Right ventricle myocardium superior (tissue), 1 donor: ENCODE measurements at places on chromosomes 4 and X. TPM values are rescaled to one million over a fixed set of nuclear protein-coding genes. Genes with fewer than 3 reads are reported as not detected.

GRCh38 chrX:39602195-39602594 is 495.6 kb downstream of the BCOR start:
- no peak for DNase-seq

DNA sequence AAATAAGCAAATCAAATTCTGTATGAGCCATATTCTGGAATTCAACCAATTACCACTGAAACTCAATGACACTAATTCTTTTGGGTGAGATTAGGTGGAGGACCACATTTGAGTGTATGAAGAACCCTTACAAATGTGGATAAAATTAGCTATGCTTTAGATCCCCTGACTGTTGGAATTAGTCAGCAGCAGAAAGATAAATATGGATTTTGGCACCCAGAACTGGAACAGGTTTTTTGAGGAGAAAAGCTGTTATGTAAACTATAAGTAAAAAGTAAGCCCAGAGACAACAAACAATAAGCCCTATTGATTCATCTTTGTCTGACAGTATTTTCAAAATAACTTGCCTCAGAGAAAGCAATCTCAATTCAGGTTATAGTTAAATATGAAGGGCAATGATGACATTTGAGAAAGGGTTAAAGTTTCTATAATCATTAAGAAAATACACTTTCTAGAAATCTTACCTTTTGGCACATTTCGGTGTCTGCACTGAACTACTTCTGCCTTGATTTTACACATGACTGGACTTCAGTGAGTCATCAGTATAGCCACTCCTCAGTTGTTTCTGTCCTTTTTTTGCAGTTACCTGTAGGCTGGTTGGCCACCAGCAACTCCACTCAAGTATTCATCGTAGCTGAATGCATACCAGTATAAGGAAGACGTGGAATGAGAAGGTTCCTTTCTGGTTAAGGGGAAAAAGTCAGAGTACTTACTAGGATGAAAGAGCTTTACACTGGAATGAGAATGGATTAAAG is 80.0 kb downstream of the KCTD8 start:
- no peak for DNase-seq

DNA sequence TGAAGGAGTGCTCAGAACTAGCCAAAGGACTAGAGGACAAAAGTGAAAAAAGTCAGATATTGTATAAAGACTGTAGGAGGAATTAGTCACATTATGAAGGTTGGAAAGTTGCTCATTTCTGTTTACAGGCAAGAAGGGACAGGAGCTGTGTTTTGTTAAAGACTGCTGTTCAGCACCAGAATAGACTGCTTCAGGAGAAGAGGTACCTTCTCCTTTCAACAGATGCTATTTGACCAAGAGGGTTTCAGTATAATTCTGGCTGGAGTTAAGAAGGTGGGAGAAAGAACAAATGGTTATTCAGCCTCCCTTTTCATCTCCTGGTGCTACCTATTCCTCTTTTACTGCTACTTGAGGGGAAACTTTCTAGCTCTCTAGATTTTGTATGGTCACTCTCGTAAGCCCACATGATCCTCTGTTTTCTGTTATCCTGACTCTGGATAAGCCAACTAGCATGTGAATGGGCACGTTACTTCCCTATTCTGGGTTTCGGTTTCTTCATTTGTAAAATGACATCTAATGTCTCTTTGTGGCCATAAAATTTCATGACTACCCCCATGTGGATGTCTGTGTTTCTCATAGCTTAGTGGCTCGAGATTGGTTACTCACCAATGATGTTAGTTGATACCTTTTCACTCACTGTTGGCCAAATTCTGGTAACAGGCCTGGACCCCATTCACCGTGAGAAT is 68.9 kb downstream of the SH2D1A start:
- no peak for DNase-seq

- no peak for DNase-seq
Observed at GRCh38 chr4:116636917-116637316, 448.5 kb downstream of the TRAM1L1 start.

DNA sequence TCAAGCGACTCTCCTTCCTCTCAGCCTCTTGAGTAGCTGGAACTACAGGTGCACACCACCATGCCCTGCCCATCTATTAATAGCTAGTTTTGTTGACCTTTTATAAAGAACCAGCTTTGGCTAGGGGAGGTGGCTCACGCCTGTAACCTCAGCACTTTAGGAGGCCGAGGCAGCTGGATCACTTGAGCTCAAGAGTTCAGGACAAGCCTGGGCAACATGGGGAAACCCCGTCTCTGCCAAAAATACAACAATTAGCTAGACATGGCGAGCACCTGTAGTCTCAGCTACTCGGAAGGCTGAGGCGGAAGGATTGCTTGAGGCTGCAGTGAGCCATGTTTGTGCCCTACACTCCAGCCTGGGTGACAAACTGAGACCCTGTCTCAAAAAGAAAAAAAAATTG is 2.7 kb downstream of the TKTL1 start:
- DNase-seq, result no peak

DNA sequence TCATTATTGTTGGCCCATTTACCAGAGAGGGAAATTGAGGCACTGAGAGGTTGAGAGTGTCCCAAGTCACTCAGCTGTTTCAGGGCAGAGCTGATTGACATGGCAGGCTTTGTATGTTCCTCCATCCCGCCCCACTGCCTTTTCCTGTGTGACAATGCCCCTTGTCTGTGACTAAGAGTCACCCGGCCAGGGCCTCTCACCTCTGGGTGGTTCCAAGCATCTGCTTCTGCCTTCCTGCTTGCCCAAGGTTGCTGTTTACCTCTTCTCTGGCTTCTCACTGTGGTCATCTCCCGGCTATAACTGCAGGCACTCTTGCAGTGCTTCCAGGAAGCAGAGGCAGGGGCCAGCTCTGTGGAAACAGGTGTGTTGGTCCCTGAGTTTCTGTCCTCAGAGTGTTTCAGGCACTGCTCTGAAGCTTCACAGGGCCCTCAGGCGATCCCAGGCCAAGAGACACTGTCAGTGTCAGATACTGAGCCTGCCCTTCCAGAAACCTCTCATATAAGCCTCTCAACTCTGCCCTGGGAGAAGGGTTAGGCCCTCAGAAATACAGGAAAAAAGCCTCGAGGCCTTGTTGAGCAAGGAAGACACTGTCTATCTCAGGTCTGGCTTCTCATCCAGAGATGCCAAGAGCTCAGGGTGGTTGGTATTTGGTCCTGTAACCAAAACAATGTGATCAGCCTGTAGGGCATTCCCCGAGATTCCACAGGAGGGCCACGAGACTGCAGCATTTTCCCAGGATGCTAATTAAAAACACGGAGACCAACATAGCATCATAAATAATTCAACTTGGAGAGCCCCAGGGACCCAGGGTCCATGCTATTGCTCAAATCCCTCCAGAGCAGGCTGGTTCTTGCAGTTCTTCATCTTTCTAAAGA is 42.0 kb upstream of the PROM1 start:
- no peak for DNase-seq

The XG gene
- total RNA-seq, result 0.35 TPM

DNA sequence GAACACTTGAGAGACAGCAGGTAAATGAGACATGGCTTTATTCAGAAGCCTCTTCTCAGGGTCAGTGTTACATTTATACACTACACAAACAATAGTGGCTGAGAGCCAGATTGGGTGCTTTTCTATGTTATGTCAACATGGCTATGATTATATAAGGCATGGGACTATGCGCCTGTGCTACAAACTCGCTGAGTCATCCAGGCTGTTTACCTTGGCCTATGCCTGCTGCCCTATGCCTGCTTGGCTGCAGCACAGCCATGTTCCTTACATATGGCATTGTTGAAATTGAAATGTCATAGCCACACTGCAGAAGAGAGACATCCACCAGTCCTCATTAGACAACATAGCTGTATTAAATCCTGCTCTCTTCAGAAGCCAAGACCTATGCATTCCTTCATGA is 236.3 kb upstream of the NWD2 start:
- no peak for DNase-seq

The UBE2D3 gene
- total RNA-seq, result 262 TPM

DNA sequence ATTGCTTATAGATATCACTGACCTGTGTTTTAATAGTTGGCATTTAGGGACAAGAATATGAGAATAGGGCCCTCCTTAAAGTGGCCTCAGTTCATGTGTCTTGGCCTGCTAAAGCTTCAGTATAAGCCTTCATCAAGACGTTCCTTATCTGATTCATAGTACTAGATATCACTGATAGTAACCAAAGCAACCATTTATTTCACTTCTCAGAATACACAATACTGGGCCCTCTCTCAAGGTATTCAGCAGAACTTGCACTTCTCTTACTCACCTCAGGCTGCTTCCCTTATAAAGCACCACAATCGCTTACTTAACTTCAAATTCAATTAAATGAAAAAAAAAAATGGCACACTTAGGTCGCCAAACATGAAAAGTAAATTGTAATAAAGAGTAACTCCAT is 259.4 kb upstream of the PCDH7 start:
- DNase-seq, result no peak
